ENCODE measurements at places on chromosomes 11 and 22. TPM values are rescaled to one million over a fixed set of nuclear protein-coding genes. Genes with fewer than 3 reads are reported as not detected.

GRCh38 chr11:73961321-73961720, 10.5 kb downstream of the DNAJB13 start:
- no peak overlapping the region for H3K27ac ChIP-seq

GRCh38 chr11:68077617-68078582, 39.1 kb downstream of the TCIRG1 start:
- no peak for DNase-seq
- H3K27ac ChIP-seq: no peak overlapping the region
- no peaks in the 10 kb centered on the region for H3K4me1 ChIP-seq
- no peak overlapping the region for H3K4me3 ChIP-seq
- peaks cover 63% of the 10 kb centered on the region for H3K36me3 ChIP-seq

- no peaks in the 10 kb centered on the region for H3K36me3 ChIP-seq
- H3K27ac ChIP-seq: peak overlapping the region; percentile 52
- H3K4me3 ChIP-seq: no peak overlapping the region
- H3K4me1 ChIP-seq: peaks cover 4% of the 10 kb centered on the region
- peak; percentile 88 for DNase-seq
- H3K27me3 ChIP-seq: no peaks in the 10 kb centered on the region
Measured at GRCh38 chr22:40190501-40190900, 12.8 kb downstream of the TNRC6B start.

GRCh38 chr11:31805037-31805628, 6.0 kb downstream of the PAX6 start:
- no peak for DNase-seq
- peaks cover 94% of the 10 kb centered on the region for H3K27me3 ChIP-seq
- H3K4me3 ChIP-seq: no peak overlapping the region
- H3K36me3 ChIP-seq: no peaks in the 10 kb centered on the region

GRCh38 chr11:48001438-48002021, 21.2 kb downstream of the PTPRJ start:
- DNase-seq: peak; percentile 73
- H3K36me3 ChIP-seq: no peaks in the 10 kb centered on the region
- H3K4me1 ChIP-seq: peaks cover 8% of the 10 kb centered on the region

DNA sequence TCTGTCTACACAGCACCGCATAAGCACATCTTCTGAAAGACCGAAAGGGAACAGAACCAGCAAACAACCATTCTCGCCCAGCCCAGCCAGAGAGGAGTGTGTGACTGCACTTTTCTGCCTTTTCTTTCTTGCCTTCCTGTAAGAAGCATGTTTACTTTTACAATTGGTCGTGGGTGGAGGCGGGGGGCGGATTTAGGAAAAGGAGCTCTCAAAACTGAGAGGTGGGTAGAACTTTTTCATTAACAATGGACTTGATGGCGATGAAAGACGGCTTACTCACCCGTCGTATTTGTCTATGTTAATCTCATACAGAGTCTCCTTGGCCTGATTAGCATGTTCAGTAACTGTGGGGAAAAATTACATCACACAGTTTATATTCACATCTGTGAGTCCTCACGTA, 27.2 kb downstream of the CERK start:
- H3K36me3 ChIP-seq: peaks cover 37% of the 10 kb centered on the region
- no peak overlapping the region for H3K27ac ChIP-seq
- no peak overlapping the region for H3K4me3 ChIP-seq
- H3K4me1 ChIP-seq: no peaks in the 10 kb centered on the region

The CEND1 gene
- polyA plus RNA-seq: 3.3 TPM

The HSPB2 gene
- polyA plus RNA-seq: 3.0 TPM

The LARGE2 gene
- 10.7 TPM for polyA plus RNA-seq

The CHCHD10 gene
- polyA plus RNA-seq: 544 TPM

Data from small intestine (tissue), 16 donors.